Cerebellar nuclear complex (tissue), 1 donor: ENCODE measurements at places on chromosomes 2 and 18.

DNA sequence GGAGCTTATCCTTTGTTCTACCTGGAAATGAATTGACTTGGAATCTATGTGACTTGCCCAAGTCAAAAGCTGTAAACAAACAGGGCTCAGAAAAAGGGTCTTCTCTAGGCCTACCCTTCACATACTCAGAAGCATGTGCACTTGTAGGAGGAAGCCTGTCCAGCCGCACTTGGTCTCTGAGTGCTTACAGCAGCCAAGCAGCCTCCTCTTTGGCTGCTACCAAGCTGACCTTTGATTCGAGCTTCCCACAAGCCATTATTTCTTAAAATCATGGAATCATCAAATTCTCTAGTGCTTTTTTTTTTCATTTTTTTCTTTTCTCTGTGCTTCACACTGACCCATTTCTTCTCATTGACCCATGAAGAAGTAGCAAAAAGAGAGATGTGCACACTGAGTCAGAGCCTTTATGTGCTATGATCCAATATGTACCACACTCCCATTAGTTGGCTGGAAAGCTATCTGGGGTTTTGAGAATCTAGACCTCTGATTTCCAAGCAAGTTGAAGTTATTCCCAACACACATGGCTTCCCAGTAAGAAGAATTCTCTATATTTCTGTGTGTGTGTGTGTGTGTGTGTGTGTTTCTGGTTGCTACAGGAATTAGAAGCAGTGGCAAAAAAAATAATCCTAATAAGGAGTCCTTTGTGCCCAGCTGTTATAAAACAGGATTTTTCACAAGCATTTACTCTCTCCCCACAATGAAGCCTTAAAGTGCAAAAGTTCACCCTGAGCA lies 550.3 kb upstream of the TNP1 start:
- DNase-seq, result no peak

DNA sequence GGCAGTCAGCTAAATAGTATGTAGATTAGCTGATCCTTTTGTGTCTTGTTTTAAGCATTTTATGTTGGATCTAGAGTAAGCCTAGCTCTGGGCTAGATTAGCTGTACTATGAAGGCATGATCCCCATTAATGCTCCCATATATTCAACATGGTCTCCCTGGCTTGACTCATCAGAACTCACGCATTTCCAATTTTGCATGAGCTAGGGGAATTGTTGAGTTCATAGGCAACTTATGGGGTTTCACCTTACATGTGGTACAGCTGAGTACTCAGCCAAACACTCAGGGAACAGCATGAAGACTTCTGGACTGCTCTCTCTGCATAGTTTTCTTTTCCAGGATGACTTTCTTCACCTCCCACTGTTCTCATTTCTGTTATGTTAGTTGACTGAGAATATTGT lies 248.2 kb downstream of the TMX3 start:
- DNase-seq, result no peak

DNA sequence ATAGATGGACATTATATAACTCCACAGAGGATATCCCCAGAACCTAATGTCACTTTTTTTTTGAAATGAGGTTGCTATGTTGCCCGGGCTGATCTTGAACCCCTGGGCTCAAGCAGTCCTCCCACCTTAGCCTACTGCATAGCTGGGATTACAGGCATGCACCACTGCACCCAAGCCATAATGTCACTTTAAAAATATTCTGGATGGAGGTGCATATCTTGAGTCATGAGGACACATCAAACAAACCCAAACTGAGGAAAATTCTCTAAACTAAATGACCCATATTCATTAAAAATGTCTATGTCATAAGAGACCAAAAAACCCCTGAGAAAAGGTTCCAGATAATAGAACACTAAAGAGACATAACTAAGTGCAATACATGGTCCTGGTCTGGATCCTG lies 36.3 kb downstream of the OSGEPL1 start:
- DNase-seq, result no peak

GRCh38 chr2:213162516-213163118 lies 11.2 kb upstream of the IKZF2 start:
- no peak for DNase-seq

GRCh38 chr2:217121565-217121964 lies 261.7 kb upstream of the TNP1 start:
- no peak for DNase-seq

DNA sequence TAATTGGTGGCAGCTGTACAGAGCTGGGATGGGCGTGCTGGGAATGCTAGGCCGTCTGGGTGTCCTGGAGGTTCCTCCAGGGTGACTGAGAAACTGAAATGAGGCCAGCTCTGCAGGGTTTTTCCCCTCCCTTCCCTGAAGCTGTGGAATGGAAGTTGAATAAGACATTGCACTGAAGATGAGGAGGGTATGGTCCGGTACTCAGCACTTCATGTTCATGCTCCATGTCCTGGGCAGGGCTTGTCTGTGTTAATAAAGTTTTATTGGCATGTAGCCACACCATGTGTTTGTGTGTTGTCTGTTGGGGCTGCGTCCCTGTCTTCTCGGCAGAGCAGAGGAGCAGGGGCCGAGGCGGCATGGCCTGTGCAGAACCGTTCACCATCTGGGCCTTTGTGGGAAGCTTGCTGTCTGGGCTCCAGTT lies 154.0 kb downstream of the LDLRAD4 start:
- no peak for DNase-seq

- DNase-seq, result no peak
Observed at GRCh38 chr2:223621901-223622300, 19.7 kb upstream of the SCG2 start.

DNA sequence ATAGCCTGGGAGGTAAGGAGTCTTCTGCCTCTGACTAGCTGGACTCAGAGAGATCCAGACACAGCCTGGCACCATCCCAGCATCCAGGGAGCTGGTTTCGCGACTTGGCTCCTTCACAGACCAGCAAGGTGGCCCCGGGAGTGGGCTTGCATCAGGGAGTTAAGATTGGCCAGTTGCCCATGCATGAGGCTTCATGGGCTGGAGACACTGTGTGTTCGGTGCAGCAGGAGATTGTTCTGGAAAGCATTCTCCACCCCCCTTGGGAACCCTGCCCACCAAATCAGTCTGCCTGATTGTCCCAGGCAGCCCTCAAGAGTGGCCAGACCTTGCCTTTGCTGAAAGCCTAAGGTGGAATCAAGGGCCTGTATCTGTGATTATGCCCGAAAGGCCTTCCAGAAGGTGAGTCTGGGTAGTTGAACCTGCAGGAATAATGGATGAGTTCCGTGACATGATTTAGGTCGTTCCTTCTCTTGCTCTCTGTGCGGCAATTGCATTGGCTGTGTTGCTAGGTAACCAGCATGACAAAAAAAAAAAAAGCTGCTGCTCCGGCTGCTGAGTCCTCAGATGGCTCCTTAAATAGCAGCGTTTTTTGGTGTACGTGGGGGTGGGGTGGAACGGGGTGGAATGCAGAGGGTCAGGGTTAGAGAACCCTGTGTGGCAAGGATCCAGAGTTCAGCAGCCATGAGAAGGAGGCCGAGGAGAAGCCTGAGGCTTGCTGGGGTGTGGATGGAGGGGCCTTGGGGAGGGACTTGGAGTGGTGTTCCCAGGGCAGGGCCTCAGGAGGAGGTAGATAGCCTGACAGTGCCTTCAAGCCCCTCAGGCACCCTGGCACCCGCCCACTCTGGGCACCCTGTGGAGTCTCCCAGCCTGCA lies 93.0 kb upstream of the MCFD2 start:
- no peak for DNase-seq

DNA sequence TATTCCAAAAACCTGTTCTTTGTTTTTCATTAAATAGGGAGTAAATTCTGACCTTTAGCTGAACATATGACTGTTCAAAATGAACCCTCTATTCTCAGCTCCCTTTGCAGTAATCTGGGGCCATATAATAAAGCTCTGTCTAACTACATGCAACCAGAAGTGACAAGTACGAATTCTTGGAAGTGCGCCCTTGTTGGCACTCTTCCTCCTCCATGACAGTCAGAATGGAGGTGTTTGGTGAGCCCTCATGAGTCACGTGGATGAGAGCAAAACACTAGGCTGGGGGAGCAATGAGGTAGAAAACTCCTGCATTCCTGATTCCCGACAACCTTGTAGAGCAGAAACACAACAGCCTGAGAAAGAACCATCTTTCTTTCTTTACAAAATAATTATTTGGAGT lies 552.9 kb downstream of the FBXO15 start:
- DNase-seq, result no peak

GRCh38 chr2:8418721-8419120 lies 263.1 kb upstream of the ID2 start:
- no peak for DNase-seq

DNA sequence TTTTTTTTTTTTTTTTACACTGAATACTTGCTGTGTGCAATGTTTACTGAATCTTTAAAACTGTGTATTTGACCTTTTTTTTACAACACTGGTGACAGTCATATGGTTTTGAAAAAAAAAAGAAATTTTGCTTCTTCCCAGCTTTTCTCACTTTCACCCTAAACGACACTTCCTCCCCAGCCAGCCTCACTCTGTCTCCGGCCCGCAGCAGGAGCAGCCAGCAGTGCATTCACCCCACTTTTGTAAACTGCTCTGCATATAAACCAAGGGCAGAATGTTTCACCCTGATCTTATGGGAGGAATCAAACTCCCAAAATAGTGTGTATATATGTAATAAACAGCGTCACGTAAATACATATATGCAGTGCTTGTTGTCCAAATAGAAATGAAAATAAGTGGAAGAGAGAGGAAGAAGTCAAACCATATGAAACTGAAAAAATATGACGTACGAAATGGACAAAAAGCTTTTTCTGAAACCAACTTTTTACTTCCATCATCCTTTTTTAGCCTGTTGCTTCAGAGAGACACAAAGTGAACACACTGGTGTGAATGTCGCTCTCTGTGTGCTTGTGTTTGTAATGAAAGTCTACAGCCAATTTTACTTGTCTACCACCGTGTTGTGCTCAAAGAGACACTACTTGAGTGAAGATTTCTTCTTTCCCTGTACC lies 54.2 kb downstream of the ZCCHC2 start:
- DNase-seq, result no peak

DNA sequence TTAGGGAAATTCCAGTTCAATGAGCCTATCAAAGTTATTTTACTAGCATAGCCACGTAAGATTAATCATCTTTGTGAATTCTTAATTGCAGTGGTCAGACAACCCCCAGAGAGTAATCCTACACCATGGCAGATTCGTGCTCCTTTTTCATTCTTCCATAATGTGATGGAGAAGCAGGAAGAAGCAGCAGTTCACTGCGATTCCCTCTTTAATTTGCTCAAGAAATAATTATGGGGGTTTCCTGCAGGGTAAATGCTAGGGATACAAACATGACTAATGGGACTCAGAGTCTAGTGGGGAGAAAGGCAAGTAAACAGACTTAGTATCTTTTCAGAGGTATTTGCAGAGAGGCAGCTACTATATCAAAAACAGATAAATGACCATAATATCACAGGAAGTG lies 175.8 kb upstream of the HNRNPA3 start:
- no peak for DNase-seq

DNA sequence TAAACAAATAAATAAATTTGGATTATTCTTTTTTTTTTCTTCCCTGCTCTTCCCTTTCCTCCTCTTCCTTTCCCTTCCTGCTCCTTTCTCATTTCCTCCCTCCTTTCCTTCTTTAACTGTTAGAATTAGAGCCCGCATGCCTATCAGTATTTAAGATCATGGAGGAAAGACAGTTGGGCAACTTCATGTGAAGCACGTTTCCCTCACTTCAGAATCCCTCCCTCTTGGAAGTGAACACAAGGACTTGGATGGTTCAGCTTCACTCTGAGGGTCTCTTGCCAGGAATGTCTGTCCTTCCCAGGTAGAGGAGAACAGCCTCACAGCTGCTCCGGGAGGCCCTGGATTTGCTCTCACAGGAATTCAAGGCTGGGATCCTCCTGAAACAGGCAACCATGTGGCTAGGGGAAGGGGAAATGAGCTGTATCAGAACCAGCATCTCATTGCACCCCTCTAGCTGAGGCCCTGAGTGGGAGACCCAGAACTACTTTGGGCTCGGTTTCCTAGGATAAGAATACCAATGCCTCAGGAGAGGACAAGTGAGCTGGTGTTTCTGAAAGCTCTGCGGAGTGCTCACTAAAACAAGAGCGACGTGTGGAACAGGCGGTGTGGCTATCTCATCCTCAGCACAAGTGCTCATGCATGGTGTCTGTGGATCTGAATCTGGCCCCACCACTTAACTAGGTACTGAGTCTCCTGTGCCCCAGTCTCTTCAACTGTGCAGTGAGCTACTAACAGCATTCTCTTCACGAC lies 230.5 kb downstream of the MYCN start:
- DNase-seq, result no peak

DNA sequence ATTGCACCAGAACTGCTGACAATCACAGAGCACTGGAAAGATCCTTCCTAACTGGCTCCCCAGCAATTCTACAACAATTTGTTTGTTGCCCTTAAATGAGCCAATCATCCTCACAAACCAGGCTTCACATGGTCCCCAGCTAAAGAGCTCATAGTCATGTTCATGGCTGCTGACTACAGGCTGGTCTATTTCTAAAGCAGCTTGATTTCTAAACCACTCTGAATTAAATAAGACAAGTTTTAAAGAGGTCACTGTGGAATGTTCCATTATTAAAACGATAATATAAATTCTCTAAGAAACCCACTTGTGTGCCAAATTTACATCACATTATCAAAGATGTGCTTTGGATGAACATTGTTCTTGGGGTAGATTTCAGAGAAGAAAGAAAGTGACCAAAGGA lies 110.7 kb downstream of the COPS8 start:
- DNase-seq, result no peak

- DNase-seq, result no peak
Observed at GRCh38 chr18:77087393-77088141, 45.0 kb downstream of the MBP start.

- no peak for DNase-seq
Observed at GRCh38 chr2:234494361-234495250, 2.3 kb downstream of the ARL4C start.

- no peak for DNase-seq
Observed at GRCh38 chr2:239382384-239382880, 18.4 kb downstream of the HDAC4 start.

- DNase-seq, result no peak
Observed at GRCh38 chr2:205759732-205760131, 77.4 kb downstream of the NRP2 start.

GRCh38 chr2:154623819-154624218 lies 74.7 kb upstream of the KCNJ3 start:
- DNase-seq, result peak; percentile 13

DNA sequence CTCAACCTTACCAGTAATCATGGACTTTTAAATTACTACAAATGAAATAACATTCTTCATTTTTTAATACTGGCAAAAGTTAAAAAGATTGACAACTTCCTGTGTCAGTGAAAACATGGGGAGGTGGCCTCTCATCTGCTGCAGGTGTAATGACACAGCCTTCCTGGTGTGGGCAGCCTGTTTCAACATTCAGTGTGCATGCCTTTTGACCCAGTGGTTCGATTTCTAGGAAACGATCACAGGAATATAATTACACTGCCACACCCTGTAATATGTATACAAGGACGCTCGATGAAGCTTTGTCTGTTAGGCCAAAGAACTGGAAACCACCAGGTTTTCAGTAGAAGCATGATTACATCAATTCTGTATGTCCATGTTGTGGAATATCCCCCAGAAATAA lies 68.7 kb downstream of the MTHFD2 start:
- no peak for DNase-seq

DNA sequence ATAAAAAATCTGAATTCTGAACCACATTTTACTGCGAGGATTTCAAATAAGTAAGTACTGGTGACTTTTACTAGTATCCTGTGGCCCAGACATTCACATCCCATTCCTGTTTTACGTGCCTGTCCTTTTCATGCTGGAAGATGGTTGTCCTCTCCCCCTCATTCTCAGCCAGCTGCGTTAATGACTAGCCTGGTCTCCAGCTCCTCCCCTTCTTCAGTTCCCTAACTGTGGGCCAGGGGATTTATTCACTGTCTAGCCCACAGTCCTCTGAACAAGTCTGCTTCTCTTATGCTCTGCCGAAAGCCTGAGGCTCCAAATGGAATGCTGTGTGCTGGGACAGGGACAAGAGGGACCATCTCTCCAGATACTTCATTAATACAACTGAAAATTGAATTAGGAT lies 373.9 kb downstream of the PTPRM start:
- no peak for DNase-seq
